H9 (cell line): ENCODE measurements at places on chromosomes 2 and 18. TPM values are rescaled to one million over a fixed set of nuclear protein-coding genes. Genes with fewer than 3 reads are reported as not detected.

The PRKAG3 gene
- not detected in 2 replicates for total RNA-seq

The C1GALT1C1L gene
- total RNA-seq = not detected in 2 replicates

The SERPINB7 gene
- not detected in 2 replicates for total RNA-seq

The RNF144A gene
- 9.8 and 10.6 TPM in 2 replicates for total RNA-seq

The KCNK3 gene
- 0.09 TPM in 1 of 2 replicates, not detected in the other for total RNA-seq

The ABHD1 gene
- 0.31 and 0.61 TPM in 2 replicates for total RNA-seq

The L3MBTL4 gene
- total RNA-seq = 1.9 and 2.0 TPM in 2 replicates

The ADRA2B gene
- total RNA-seq = 2.7 TPM in 2 replicates

The PAX8 gene
- not detected in 2 replicates for total RNA-seq

The MOGAT1 gene
- total RNA-seq = not detected in 2 replicates

The G6PC2 gene
- not detected in 2 replicates for total RNA-seq

The KIF5C gene
- 52.9 TPM in 2 replicates for total RNA-seq

The SLC16A14 gene
- total RNA-seq = 0.61 and 1.1 TPM in 2 replicates

The CD8B gene
- 0.24 TPM in 1 of 2 replicates, not detected in the other for total RNA-seq

The BOLL gene
- total RNA-seq = not detected in 2 replicates

The FZD7 gene
- total RNA-seq = 302 and 309 TPM in 2 replicates

The CRACDL gene
- 0.29 and 0.48 TPM in 2 replicates for total RNA-seq

The ANKRD39 gene
- 13.0 and 13.9 TPM in 2 replicates for total RNA-seq

The TPO gene
- not detected in 2 replicates for total RNA-seq
